ENCODE measurements at places on chromosomes 12 and 14. TPM values are rescaled to one million over a fixed set of nuclear protein-coding genes. Genes with fewer than 3 reads are reported as not detected.

DNA sequence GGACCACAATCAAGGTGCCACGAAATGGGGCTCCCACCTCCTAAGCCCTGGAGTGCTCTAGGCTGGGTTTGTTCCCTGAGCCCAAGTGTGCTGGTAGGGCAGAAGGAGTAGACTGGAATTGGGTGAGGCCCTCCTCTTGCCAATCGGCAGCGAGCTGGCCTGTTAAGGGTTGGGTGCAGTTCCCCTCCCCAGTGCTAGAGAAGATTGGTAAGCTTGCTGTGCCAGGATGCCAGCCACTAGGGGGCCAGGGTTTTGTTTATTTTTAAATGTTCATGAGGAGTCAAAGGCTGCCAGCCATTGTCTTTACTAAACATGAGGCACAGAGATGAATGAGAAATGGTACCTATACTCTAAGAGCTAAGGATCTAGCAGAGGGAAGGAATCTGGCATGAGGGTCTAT, 79.7 kb downstream of the SPTB start:
- H3K4me3 ChIP-seq = no peak overlapping the region
- peak; percentile 29 for DNase-seq
- H3K4me1 ChIP-seq = no peaks in the 10 kb centered on the region
- peaks cover 13% of the 10 kb centered on the region for H3K27me3 ChIP-seq
- no peaks in the 10 kb centered on the region for H3K36me3 ChIP-seq

GRCh38 chr14:72543341-72543740, 350.6 kb downstream of the DPF3 start:
- peaks cover 39% of the 10 kb centered on the region for H3K4me1 ChIP-seq
- peaks cover 26% of the 10 kb centered on the region for H3K27me3 ChIP-seq
- no peak for DNase-seq
- no peaks in the 10 kb centered on the region for H3K36me3 ChIP-seq
- no peak overlapping the region for H3K4me3 ChIP-seq

DNA sequence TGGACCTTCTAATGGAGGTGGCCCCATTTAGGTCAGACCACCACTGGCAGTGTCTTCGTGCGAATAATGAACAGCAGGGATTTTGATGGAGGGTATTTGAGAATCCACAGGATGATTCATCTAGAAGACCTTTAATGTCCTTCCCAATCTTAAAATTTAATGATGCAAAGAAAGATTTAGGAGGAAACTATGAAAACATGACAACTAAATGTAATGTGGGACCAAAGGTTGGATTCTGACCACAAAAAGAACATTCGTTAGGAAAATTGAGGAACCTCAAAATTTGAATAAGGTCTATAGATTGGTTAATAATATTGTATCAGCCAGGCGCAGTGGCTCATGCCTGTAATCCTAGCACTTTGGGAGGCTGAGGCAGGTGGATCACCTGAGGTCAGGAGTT, 78.2 kb upstream of the TMPO start:
- no peak for DNase-seq
- peaks cover 29% of the 10 kb centered on the region for H3K27me3 ChIP-seq
- no peaks in the 10 kb centered on the region for H3K4me1 ChIP-seq
- no peak overlapping the region for H3K27ac ChIP-seq
- H3K36me3 ChIP-seq = no peaks in the 10 kb centered on the region

REM2 gene
- 0.61 TPM for total RNA-seq
